ENCODE measurements at places on chromosomes 2 and 18.
A peak's percentile ranks its signal among the peaks of the same experiment; 100 is the strongest.

DNA sequence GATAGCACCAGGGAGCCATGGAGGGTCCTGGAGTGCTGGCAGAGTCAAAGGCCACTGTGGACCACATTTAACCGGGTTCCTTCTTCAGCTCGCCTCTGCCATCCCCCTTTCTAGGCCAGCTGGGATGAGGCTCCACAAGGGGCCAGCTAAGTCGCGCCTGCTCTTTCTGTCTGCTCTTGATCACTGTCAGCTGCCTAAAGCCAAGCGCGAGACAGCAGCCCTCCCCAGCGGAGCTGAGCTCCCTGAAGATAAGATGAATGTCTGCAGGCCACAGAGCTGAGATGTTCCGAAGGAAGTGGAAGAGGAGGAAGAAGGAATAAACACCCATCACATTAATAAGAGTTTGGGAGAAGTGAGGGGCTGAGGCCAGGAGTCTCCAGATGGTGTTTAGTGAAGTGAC, 99.6 kb downstream of the CELF4 start:
- DNase-seq = peak; percentile 13

- DNase-seq = peak; percentile 25
These were observed 31.9 kb downstream of the SPAG16 start for GRCh38 chr2:213316001-213316735.

DNA sequence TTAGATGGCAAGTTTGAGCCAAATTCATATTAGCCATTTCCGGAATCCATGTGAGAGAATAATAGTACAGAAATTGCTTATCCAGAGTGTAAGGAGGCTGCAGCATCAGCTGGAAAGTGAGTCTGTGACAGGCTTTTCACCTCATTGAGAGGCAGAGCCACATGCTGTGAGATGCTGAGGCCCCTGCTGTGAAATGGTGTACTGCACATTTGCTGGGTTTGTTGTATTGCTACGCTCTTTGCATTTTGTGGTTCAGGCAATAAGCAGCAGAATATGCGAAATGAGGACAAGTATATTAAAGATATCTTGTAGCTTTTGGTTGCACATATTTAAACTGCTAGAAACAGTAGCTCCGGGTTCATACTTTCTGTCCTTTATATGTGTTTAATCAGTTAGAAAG, 37.0 kb downstream of the NABP1 start:
- no peak for DNase-seq

DNA sequence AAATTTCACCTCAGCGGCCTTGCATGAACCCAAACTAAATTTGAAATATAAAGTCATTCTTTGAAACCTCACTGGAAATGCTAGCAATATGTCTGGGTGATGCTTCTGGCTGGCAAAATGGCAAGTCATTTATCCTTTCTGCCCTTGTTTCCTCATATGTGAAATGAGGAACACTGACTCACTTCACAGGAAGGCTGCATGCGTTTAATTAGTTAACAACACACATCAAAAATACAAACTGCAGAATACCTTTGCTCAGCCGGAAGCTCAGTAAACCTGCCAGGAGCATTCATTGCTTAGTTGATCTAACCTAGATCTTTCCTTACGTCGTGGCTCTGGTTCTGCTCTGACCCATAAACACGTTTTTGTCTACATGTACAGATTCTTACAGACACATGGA, 214.2 kb upstream of the ACVR2A start:
- DNase-seq = no peak

- no peak for DNase-seq
These were observed 78.4 kb upstream of the CTDP1 start for GRCh38 chr18:79601234-79601633.

- peak; percentile 86 for DNase-seq
These were observed 160.4 kb downstream of the AGAP1 start for GRCh38 chr2:235654103-235654813.

DNA sequence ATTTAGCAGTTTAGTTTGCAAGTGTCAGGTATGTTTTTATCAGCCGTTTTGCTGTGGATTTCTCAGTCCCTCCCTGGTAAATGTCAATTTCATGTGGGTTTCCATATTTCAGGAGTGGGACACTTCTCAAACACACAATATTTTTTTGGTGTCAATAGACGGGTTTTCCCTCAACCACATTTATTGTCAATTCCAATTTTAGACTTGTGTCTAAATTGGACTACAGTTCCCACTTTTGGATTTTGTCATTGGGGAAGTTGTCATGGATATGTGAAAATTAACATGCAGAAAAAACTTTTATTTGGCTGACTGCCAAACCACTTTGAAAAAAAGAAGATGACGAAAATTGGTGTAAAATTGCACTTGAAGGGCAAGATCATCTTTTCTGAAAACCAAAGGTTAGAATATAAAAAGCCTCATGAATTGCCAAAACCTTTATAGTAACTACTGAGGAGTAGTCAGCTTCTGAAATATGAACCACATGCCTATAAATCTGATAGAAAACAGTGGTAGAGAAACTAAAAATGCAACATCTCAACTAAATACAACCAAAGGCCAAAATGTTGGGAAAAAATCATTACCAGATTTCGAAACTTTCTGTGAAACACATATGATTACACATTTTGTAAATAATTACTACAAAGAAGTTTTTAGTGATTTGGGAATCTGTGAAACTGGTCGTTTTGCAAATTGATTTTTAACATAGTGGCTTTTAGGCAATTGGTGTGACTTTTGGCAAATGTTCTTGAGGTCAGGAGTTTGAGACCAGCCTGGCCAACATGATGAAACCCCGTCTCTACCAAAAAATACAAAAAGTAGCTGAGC, 106.4 kb downstream of the BCL2L11 start:
- peak; percentile 13 for DNase-seq

DNA sequence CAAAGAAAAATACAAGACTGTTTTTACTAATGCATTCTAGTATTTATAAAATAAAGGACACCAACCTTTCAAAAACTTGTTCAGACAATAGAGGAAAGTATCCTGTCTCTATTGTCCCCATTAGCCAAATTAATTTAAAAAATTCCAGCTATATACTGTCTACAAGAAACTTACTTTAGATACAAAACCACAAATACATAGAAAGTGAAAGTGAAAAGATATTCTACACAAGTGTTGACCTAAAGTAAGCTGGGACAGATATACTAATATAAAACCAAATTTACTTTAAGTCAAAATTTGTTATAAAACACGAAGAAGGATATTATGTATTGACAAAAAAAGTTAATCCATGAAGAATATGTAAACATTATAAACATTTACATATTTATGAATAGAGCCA, 893.3 kb upstream of the TMEFF2 start:
- no peak for DNase-seq

DNA sequence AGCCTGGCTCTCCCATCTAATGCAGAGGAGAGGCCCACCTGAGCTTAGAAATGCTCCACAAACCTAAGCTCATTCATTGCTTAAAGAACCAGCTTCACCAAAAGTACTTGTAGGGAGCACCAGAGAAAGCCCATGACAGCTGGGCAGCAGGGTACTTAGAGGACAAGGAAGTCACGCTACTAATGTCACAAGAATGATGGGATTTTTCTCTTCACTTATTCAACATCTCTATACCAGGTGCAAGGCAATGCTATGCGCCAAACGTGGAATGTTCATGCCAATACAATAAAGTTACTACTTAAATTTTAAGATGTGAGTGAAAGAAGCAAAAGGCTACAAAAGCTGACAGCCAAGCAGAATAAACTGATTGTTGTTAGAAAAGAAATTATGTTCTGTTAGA, 36.0 kb downstream of the LONRF2 start:
- DNase-seq = peak; percentile 17

- DNase-seq = peak; percentile 60
These were observed 67.1 kb downstream of the SUMO1 start for GRCh38 chr2:202171241-202171825.

DNA sequence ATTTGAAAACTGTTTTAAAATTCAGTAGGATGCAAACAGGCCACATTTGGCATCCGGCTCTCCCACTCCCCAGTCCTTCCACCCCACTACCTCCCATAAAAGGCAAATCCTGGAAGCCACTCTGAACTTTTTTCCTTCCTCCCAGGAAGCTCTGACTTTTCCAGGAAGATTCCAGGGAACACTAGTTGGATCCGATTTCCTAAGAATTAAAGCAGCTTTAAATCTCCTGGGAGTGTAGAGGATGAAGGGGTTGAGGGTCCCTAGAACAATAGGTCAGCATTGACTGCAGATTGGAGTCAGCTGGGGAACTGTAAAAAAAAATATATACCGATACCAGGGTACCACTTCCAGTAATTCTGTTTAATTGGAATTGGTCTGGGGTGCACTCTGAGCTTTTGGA, 76.9 kb downstream of the CRIM1 start:
- DNase-seq = no peak

GRCh38 chr18:25497151-25497794, 145.3 kb upstream of the ZNF521 start:
- DNase-seq = no peak

GRCh38 chr2:105515581-105516415, 116.9 kb upstream of the FHL2 start:
- no peak for DNase-seq

DNA sequence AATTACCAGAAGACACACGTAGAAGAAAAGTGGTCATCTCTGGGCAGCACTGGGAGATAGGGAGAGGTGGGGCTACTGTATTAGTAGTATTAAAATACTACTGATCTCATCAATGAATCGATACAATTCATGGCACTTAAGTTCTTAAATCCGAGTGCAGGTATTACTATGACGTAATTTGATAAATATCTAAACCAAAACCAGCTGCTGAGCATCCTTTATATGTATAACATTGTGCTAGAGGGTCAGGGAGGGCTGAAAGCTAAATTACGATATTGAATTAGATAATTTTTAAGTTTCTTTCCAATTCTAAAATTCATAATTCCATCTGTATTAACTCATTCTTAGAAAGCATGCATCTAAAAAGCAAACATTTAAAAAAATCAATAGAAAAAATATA, 25.3 kb downstream of the DARS1 start:
- no peak for DNase-seq

DNA sequence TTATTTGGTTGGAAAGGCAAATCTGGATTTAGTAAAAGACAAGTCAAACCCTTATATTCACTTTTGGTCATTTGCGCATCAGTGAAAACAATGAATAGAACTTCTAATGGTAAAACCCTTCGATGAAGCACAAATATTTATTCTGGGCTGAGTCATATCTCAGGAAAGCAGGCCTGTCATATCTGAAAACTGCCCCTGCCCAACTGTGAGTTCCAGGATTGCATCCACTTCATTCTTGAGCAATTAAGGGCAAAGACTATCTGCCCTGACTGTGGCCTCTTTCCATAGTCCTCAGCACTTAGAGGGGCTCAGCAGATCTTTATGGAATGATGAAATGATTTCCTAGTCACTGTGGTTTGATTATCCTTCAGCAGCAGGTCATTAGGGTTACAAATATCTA, 795.2 kb upstream of the ID2 start:
- DNase-seq = peak; percentile 2

DNA sequence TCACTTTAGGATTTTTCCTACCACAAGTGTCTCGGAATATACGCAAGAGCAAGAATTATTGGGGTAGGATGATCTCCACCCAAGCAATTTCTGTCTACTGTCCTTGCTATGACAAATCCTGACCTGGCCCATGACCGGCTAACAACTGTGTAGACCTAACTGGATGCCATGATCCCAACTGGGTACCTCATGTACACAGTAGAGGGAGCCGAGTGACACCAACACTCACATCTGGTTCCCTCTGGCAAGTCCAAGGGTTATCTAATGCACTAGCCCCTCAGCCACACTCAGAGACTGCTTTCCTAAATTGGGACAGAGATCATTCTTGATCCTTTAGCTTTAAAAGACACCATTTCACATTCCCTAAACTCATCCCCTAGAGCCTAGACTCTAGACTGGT, 60.7 kb upstream of the ZNF532 start:
- no peak for DNase-seq

DNA sequence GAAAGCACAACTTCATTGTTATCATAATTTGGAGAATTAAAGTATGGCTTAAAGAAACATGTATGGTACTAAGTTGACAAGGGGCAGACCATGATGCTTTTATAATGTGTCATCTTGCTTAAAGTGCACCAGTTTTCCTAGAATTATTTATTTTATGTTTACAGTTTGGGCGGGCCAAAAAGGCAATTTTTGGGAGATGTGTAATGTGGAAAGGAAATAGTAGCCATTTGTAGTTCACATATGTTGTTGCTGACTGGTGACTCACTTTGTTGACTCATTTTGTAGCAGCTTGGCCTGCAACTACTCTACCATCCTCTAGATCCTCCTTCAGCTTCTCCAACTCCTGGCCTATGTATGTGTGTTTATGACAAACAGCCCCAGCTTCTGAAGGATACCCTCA, 7.7 kb downstream of the ZSCAN30 start:
- peak; percentile 92 for DNase-seq

- peak; percentile 5 for DNase-seq
These were observed 1.1 kb downstream of the LRATD1 start for GRCh38 chr2:14633461-14634181.

DNA sequence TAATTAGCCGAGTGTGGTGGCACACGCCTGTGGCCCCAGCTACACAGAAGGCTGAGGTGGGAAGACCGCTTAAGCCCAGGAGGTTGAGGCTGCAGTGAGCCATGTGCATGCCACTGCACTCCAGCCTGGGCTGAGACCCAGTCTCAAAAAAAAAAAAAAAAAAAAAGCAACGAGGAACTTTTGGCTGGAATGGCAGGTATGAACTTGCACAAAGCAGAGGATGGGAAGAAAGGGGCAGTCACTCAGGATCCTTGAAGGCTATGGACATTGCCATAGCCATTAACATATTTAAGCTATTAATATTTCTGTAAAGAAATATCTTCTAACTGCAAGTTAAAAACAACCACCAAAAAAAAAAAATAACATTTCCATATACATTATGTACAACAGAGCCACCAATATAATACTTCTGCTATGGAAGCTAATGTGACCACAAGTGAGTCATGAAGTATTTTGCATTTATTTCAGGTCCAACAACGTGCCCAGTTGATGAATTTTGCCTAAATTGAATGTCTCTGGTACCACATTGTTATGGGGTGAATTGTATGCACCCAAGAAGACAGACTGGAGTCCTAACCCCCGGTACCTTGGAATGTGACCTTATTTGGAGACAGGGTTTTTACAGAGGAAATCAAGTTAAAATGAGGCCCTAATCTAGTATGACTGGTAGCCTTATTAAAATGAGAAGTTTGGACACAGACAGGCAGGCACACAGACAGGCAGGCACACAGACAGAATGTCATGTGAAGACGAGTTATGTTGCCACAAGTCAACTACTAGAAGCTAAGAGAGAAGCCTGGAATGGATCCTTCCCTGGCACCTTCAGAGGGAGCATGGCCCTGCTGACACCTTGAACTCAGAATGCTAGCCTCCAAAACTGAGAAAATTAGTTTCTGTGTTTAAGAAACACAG, 102.8 kb downstream of the RBMS1 start:
- peak; percentile 59 for DNase-seq

DNA sequence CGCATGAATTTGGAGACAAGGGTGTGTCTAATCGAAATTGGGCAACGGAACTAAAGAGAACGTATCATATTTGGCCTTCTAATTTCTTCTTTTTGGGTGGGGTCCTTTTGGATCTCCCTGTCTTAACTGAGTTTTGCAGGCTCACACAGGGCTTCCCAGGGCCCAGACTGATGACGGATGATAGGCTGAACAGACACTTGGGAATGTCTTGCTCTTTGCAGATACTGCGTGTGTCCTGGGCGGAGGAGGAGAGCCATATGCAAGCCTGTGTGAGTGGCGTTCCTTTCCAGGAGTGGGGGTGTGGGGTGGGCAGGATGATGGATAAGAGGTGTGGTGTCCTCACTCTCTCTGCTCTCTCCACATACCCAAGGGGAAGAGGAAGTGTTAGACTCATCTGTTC, 40.1 kb downstream of the TNP1 start:
- no peak for DNase-seq

Data from foreskin fibroblast (primary cell).